ENCODE measurements at places on chromosomes 12 and 14.

DNA sequence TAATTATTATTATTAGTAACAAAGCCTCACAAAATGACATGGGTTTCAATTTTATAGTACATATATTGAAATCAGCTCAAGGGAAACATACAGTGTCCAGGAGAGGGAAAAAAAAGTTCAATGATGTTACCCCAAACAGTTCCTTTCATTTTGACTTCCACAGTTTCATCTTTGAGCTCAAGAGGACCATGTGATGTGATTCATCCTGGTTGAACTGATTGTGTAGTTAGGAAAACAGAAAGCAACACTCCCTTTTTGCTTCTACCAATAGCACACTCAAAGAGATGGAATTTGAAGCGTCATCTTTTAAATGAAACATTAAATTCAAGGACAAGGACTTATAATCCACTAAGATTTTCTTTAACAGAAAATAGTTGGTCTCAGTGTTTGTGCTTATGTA is 461.0 kb downstream of the FOXG1 start:
- no peak for DNase-seq

DNA sequence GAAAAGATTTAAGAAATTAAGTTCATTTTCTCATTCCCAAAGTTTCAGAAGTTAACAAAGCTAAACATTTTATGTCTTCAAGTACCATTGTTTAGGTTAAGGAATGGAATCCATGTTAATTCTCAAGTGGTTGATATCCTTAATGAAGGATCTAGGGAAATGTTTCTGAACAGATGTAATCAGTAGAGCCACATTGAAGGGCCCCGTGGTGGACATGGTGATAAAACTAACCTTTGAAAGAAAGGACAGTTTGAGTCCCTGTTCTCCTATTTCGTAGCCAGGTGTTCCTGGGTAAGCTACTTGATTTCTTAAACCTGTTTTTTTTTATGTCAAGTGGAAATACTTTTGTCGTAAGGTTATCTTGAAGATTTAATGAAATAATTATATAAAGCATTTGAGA is 4.6 kb downstream of the PPM1A start:
- no peak for DNase-seq

DNA sequence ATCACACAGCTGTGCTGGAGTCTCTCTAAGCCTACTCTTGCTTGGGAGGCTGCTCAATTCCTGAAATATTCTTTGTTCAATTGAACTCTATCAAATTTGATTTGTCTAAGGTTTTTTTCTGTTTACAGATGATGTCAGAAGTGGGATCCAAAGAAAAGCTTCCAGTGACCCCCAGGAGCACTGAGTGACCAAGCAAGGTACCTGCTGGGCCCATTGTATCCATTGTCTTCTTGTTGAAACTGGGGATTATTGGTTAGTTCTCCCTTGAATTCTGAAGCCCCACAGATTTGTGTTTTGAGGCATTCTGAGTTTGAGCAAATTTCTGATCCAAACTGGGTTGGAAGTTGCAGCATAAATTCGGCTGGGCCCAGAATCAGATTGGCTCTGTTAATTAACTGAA is 64.6 kb downstream of the MYF5 start:
- no peak for DNase-seq

DNA sequence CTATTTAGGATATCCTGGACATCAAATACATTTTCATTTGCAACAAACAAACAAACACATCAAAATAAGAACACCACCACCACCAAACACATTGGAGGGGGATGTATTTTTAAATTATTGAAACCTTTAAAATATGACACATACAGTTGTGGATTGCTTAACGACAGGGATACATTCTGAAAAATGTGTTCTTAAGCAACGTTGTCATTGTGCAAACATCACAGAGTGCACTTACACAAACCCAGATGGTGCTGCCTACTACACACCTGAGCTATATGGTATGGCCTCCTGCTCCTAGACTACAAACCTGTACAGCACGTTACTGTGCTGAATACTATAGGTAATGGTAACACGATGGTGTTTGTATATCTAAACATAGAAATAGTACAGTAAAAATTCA is 19.4 kb downstream of the PYGL start:
- no peak for DNase-seq

GRCh38 chr12:89234324-89235114 is 117.8 kb downstream of the DUSP6 start:
- no peak for DNase-seq

- no peak for DNase-seq
Observed at GRCh38 chr14:95361373-95362137, 41.8 kb upstream of the CLMN start.

- DNase-seq, result no peak
Observed at GRCh38 chr12:27534765-27535161, 10.8 kb downstream of the PPFIBP1 start.

DNA sequence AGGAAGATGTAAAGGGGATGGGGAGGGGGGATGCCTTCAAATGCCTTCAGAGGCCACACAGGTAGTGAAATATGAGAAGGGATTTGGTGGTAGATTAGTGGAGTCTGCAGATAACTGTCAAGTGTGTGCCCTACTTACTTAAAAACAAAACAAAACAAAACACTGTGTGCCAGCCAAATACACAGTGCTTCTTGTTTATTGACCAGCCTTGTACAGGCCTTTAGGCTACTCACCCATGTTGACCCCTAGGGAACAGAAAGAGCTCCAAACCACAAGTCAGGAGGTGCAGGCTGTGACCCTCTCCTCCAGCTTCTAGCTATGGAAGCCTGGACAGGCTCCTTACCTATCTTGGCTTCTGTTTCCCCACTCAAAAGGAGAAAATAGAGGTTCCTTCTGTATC is 562.0 kb downstream of the ETNK1 start:
- no peak for DNase-seq

DNA sequence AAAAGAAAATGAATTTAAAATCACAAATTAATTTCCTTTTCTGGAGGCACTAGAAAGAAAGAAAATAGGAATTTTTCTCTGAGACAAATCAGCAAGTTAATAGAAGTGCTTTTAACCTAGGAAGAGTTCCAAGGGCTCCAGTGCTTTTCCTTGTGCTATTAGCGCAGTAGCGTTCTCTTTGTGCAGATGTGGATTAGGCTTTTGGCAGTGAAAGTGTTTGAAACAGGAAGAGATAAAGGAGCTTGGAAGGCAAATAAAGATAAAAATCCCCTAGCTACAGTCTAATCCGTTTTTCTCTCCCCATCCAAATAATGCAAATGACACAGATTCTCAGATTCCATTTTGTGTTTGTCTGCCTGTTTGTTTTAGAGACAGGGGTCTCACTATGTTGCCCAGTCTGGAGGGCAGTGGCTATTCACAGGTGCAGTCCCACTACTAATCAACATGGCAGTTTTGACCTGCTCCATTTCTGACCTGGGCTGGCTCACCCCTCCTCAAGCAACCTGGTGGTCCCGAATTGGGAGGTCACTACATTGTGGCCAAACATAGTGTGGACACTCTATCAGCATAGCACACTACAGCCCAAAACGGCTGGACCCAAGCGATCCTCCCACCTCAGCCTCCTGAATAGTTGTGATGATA is 166.1 kb downstream of the PAWR start:
- no peak for DNase-seq

- DNase-seq, result no peak
Observed at GRCh38 chr12:106271575-106272505, 24.0 kb upstream of the CKAP4 start.

DNA sequence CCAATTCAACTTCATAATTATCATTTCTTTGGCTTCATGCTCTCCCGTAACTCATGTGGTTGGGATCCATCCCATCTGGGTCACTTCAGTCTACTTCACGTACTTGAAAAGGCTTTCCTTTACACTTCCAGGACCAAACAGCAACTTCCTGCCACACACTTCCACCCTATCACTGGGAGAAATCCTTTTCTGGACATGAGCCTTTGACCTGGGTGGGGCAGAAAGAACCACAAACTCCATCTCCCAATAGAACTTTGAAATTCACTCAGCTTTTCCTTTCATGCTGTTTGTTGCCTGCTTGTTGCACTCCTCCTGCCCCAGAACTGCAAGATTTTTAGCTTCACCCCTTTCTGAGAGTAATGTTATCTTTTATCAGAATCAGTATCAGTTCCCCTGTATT is 18.4 kb upstream of the GALNT16 start:
- no peak for DNase-seq

DNA sequence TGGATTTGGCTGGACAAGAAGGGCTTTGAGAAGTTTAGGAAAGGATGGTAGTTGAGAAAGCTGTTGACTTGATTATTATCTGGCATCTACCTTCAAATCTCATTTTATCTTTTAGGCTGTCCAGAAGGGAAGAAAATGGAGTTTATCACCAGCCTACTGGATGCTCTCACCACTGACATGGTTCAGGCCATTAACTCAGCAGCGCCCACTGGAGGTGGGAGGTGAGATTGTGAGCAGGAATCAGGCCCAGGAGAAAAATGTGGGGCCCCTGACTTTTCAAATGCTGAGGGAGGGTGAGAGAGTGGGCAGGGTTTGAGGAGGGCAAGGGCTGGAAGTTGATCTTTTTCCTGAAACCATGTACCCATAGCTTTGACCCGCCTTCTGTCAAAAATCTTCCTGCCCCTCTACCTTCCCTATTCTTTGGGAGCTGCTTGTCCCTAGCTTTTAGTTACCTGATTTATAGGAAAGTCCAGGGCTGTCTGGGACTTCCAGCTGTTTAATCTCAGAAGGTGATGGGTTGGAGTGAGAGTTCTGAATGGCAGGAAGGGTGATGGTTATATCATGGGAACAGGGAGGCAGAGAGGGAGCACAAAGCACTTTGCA is 134.2 kb downstream of the SMOC1 start:
- no peak for DNase-seq

DNA sequence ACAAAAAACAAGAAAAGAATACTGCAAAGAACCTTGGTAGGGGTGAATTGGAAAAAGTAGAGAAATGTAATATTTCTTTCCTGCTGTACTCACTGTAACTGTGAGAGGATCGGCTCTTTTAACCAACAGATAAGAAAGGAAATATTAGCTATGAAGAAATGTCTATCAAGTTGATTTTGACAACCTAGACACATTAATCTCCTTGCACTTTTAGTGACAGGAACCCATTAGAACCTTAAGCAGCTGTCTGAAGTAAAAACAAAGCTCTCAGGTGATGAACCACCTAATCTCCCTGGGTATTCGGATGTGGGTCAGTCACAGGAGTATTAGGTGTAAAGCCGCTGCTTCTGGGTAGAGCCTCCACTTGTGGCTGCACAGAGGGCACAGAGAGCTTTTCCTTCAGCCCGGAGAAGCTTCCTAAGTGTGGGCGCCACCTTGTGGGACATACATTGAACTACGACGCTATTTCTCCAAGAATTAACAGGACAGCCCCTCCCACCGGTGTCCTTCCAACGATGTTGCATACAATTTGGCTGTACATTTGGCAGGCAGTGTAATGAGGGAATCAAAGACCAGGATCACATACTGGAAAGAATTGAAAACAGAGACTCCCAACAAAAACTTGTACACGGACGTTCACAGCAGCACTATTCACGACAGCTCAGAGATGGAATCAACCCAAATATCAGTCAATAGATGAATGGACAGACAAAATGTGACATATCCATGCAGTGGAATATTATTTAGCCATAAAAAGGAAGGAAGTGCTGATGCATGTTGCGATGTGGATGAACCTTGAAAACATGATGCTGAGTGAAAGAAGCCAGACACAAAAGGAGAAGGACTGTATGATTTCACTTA is 28.9 kb upstream of the MAPKAPK5 start:
- peak; percentile 13 for DNase-seq

DNA sequence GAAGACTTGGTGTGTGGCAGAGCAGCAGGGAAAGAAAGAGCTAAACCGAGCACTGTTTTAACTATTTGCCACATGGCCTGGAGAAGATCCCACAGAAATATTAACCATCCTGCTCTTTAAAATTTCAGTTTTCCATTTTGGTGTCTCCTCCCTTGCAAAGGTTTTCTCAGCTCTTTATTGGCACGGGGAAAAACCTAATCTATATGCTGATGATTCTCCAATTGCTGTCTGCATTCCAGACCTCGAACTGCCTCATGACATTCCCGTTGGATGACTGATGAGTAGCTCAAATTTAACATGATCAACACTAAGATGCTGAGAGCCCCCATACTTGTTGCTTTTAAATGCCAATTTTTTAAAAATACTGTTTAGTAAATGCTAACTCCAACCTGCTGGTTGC is 115.0 kb downstream of the EMP1 start:
- no peak for DNase-seq

DNA sequence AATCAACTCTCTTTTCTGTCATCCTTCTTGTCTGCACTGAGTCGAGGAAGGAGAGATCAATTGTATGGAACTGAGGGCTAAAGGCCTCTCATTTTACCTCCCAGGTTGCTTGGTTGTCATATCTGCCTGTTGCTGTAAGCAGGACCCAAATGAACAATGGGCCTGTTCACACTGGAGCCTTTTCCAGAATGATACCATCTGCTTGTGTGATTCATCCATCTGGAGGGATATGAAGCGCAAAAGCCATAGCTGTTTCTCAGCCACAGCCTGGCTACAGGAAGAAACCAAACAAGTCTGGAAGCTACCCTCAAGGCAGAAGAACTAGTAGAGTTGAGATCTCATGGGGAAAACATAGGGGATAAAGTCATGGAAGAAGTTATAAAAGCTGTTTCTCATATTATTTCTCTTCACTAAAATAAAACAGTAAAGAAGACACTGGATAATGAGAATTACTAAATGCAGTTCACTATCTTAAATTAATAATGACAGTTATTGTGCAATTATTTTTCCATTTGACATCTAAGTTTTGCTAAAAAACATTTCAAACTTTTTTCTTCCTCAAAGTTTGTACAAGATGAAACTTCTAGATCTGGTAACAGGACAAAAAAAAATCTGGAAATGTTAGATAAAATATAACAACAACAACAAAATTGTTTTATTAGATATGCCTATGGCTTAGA is 106.3 kb downstream of the SPTSSA start:
- peak; percentile 62 for DNase-seq

- no peak for DNase-seq
Observed at GRCh38 chr12:3320881-3321509, 170.0 kb upstream of the PRMT8 start.

DNA sequence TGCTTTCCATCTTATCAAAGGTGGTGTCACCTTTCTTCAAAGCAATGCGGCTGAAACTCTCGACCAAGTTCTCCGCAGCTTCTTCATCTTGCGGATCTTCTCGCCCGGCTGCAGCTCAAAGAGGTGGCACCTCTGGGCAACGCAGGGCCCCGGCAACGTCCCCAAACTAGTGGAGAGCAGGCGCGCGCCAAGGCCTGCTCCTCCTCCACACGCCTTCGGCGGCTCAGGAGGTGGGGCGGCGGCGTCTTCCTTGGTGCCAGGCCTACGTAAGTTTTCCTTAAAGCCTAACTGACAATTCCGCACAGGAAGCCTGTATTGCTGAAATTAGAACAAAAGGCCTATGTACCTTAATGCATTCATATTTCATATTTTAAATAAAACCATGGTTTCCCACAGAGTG is 112.0 kb downstream of the TMX1 start:
- no peak for DNase-seq

- no peak for DNase-seq
Observed at GRCh38 chr12:127980585-127980984, 286.4 kb upstream of the TMEM132C start.

- DNase-seq, result no peak
Observed at GRCh38 chr12:45912774-45913173, 77.6 kb downstream of the SCAF11 start.

GRCh38 chr14:74973003-74973653 is 17.7 kb upstream of the PGF start:
- no peak for DNase-seq
